ENCODE measurements at places on chromosomes 5 and 9. TPM values are rescaled to one million over a fixed set of nuclear protein-coding genes. Genes with fewer than 3 reads are reported as not detected.

RRAGA gene
- polyA plus RNA-seq: 89.6 TPM

GCNT4 gene
- polyA plus RNA-seq: not detected

GRCh38 chr9:95112436-95113280 lies 204.9 kb downstream of the FANCC start:
- no peak for DNase-seq

ESM1 gene
- polyA plus RNA-seq: not detected

CDKN2A gene
- 5.6 TPM for polyA plus RNA-seq

Data from naive B cell (primary cell).